Stimulated activated CD4-positive, alpha-beta T cell treated with anti-CD3 and anti-CD28 coated beads, Interleukin-2, amount 100 ng/mL, for 24 hours (primary cell): ENCODE measurements at places on chromosomes 2 and 18.
A peak's percentile ranks its signal among the peaks of the same experiment; 100 is the strongest.

- no peak for DNase-seq
Observed at GRCh38 chr2:1226766-1227165, 186.5 kb upstream of the TPO start.

DNA sequence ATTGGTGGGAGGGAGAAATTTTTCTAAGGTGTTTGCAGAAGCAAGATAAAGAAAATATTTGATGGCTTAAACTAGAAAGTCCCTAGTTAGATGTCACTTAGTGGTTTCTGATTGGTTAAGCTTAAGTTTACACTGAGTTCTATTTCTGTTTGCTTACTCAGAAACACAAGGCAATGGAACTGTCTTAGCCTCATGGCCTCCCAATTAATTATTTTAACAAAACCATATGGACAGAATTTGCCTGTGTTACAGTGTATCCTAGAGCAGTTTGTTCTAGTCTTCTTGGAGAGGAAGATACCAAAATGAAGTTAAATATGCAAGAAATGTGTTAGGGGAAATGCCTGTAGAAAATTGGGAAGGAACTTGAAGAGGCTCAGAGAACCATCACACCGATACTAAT lies 4.6 kb upstream of the IMPACT start:
- no peak for DNase-seq

GRCh38 chr2:70475266-70475665 lies 78.4 kb downstream of the TGFA start:
- no peak for DNase-seq

GRCh38 chr2:195861821-195862220 lies 204.8 kb downstream of the SLC39A10 start:
- DNase-seq: no peak

- DNase-seq: no peak
Observed at GRCh38 chr2:216109962-216110614, 940 bp downstream of the XRCC5 start.

DNA sequence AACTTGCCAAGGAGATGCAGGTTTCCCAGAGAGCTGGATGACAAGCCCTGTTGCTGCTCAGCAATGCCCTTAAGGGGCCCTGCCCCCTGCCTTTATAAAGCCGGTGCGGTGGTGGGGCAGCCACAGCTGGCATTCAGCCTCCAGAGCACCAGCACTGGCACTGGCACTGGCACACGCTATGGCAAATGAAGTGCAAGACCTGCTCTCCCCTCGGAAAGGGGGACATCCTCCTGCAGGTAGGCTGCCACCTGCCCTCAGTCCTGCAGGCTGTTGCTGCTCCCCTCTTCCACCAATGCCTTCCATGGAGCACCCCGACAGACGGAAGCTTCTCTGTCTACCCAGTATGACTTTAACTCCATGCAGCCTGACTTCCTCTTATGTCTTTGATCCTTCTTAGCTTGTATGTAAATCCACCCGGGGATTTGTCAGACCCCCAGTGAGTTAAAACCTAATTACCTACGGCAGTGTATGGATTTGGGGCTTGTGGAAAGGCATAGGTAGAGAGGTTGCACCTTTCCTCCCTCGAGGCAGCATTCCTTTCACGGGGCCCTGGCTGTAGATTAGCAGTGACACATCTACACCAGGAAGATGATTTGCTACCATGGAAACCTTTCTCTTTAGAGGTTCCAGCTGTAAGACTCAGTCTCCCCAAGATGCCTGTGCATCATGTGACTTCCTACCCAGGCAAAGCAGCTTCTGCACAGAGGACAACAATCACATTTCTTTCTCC lies at the start of gene DAPL1:
Gene DAPL1 (plus strand): TSS at position 123 of the 730 bp plus-strand sequence. CDS start 56 bp downstream, at position 179.
- DNase-seq: no peak

DNA sequence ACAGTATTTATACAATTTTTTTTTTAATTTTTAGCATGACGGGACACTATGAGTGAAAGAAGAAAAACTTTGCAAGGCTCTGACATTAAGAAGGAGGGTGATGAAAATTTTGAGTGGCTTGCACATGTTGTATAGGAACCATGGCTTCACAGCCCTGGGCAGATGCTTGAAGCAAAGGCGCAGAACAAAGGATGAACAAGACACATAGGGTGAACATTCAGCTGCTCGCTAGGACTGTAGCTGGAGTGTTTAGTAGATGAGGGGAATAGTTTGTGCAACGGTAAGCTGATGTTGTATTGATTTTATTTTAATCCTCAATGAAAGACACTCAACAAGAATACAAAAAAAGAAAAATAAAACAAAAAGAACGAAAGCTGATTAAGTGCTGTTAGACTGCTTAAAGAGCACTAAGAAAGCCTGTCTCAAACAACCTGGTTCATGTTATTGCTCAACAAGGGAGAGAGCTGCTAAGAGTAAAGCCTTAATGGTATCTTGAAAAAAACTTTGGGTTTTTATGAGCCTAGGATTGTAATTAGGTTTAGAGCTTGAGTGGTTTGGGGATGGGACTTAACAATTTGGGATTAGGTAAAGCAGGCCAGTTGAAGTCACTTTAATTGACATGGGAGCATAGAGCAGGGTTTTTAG lies 41.2 kb upstream of the GCFC2 start:
- no peak for DNase-seq

DNA sequence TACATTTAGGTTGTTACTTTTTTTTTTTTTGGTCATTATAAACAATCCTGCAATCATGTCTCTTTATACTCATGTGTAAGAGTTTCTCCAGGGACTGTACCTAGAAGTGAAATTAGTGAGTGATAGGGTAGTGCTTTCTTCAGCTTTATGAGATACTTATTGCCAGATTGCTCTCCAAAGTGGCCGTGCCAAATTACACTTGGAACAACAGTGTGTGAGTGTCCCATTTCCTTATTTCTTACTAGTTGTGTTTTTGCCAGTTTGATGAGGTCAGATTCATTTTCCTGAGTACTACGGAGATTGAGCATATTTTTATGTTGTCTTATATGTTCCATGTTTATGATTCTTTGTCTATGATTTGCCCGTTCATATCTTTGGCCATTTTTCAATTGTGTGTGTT lies 39.2 kb downstream of the GALNT1 start:
- DNase-seq: no peak

GRCh38 chr2:237137626-237138323 lies 52.1 kb downstream of the COPS8 start:
- no peak for DNase-seq

DNA sequence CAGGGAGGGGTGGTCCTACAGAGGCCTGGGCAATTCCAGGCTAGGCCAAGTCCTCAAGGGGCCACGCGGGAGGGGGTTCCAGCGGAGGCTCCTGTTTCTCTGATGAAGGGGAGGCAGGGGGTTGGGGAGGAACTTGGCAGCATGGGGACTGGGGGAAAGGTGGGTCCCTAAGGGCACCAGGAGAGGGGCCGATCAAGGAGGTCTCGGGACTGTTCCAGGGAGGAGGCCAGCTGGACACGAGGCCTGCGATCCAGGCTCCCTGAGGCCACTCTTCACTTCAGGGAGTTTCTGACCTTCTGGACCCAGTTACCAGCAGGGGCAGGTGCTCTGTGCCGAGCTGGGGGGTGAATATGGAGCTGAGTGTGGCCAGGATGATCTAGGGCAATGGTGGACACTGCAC lies 71.5 kb downstream of the ASB1 start:
- DNase-seq: no peak

GRCh38 chr18:39788383-39788782 lies 2166.7 kb upstream of the PIK3C3 start:
- DNase-seq: no peak

DNA sequence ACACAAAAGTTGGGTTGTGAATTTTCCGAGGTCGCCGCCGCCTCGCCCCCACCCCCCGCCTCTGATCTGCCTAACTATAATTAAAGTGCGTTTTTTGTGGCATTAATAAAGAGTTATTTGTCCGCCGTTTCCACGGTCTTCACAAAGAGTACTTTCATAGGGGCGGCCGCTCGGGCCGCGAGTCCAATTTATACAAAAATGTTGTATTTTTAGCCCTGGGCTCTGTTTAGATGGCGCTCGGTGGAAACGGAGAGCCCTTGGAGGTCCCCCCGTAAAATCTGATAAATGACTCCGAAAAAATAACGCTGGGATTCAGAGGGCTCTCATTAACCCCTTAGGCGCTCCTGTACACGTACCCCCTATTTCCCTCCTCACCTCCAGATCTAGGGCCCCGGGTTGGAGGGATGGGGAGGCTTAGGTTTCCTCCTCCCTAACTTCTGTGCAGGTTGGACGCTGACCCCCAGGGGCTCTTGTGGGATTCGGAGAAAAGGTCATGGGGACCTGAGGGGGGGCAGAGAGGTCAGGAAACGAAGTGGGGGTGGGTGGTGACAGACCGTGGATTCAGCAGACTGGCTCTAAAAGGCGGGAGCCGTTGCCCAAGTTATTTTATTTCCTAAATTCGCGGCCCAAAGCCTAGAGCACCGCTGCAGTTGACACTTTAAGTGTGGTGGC lies 1.9 kb downstream of the CYP26B1 start:
- no peak for DNase-seq

- no peak for DNase-seq
Observed at GRCh38 chr2:179538406-179539123, 273.9 kb upstream of the SESTD1 start.

GRCh38 chr2:219171231-219171651 lies 1.4 kb upstream of the SLC23A3 start:
- peak; percentile 46 for DNase-seq

DNA sequence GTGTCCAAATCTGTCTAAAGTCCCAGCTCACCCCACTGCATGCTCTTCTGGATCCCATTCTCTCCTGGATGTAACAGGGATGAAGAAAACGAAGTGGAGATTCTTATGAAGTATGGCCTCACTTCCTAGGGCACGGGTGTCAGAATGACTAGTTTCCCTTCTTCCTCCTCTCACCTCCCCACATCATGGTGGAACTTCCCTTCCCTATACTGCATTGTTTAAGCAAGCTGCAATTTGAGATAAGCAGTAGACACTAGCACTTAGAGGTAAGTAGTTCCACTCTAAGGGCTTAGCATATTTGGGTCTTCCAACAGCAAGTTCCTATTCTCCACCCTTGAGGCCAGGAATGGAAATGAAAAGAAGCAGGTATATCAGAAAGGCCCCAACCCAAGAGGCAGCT lies 29.7 kb downstream of the SLC4A5 start:
- DNase-seq: no peak

GRCh38 chr18:58570360-58571064 lies 58.4 kb downstream of the ALPK2 start:
- no peak for DNase-seq

GRCh38 chr18:36419900-36420531 lies 122.5 kb downstream of the FHOD3 start:
- no peak for DNase-seq

DNA sequence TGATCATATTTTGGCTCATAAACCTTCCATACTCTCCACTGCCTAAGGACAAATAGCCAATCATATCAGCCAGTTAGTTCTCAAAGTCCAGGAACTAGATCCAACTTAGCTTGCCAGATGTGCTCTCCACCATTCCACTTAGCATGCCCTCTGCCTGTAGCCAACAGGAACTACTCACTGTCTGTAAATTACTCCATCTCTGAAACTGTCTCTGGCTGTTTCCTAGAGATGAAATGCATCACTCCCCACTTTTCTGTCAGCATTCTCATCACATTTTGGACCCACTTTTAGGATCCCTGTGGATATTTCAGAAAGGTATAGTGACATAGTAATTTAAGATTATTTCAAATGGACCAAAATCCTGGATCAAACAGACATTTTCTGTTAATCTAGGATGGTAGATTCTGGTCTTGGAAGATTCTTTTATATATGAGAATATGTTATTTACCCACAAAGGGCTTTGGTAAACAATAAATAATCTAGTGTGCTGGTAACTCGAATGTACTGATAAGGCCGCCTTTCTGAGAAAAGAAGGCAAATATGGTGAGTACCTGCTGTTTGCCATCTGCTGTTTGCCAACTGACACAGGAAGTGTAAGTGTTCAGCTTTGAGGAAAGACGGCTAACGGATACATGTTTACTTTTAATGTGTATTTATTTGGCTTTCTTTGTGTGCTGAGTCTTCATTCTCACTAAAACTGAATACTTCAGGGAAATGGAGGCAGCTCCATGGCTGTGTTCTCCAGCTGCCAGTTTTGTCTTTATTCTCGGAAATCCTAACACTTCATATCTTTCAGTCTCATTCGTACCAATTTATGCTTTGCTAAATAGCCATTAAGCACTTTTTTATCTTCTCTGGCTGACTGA lies 79.5 kb downstream of the EVA1A start:
- no peak for DNase-seq

GRCh38 chr2:30765876-30766470 lies 41.3 kb downstream of the CAPN13 start:
- DNase-seq: no peak

GRCh38 chr2:85269959-85270358 lies 57.8 kb downstream of the TGOLN2 start:
- DNase-seq: no peak

- no peak for DNase-seq
Observed at GRCh38 chr2:217118559-217119284, 258.9 kb upstream of the TNP1 start.

DNA sequence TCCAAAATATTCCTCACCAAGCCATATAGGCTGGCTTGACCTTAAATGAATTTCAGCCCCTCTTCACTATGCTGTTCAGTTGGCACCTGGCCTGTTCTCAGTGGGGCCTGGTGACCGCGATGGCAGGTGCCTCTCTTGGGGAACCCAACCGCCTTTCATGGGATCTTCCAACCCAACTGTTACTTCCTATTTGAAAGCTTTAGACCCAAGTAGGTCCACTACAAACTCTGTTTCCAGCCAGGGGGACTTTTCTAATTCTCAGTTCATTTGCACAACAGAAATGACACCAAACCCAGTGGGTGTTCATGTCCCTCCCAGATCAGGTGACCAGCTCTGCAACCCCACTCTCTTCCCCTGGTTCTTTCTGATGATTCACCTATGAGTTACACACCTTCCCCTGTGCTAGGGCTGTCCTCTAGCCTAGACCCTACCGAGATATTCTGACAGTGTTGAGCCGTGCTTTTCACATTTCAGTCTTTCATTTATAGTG lies 35.6 kb upstream of the NDUFV2 start:
- DNase-seq: no peak

- no peak for DNase-seq
Observed at GRCh38 chr2:221833966-221834365, 261.9 kb upstream of the EPHA4 start.

DNA sequence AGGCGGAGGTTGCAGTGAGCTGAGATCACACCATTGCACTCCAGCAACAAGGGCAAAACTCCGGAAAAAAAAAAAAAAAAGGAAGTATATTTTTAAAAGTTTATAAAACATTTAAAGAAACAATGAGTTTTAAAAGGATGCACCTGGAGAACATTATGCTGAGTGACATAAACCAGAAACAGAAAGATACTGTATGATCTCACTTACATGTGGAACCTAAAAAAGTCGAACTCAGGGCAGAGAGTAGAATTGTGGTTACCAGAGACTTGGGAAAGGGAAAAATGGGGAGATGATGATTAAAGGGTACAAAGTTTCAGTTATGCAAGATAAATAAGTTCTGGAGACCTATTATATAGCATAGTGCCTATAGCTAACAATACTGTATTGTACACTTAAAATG lies 52.8 kb upstream of the RTN4 start:
- no peak for DNase-seq
